ENCODE measurements at places on chromosomes 1 and 21.

- DNase-seq, result no peak
Observed at GRCh38 chr1:205522692-205523091, 18.2 kb downstream of the CDK18 start.

DNA sequence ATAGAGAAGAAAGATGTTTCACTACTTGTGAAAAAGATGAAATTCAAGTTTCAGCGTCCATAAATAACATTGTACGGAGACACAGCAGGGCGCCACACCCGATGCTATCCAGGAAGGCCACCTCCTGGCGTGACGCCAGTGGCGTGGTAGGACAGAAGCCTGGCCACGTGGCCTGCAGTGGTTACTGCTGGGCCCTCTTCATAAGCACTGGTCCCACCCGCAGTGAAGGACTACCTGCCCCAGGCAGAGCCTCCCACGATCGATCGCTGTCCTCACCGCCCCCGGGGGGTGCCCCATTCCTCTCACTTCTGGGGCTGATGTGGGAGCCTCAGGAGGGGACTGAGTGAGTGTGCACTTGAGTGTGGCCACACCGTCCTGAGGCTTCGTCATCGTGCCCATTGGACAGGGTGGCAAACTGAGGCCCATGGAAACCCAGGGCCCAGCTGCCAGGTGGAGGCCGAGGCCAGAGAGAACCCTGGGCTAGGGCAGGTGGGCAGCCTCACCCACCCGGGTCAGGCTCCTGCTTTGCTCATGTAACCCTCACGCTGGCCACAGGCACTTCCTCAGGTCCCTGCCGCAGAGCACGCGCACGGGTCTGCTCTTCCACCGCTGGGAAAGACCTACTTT lies 11.7 kb upstream of the HES5 start:
- no peak for DNase-seq

DNA sequence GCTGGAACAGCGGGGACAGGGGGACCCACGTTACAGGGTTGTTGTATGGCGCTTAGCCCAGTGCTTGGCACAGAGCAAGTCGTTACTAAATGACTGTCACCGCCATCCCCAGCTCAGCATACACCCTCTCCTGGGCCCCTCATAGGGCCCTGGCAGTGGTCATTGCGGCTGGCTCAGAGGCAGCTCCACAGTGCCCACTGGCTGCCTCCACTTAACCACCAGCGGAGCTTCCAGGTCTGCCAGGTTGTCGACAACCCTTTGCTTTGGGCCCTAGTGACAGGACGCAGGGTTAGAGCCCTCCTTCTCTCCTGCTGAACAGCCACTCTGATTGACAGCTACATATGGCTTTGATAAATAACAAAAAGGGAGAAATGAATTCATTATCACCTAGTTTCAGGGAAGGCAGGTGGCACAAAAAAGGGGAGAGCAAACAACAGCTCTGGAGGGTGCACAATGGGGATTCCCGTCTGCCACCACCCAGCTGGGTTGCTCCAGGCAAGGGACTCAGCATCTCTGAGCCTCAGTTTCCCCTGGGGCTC lies 4.8 kb downstream of the EFHD2 start:
- DNase-seq, result no peak

GRCh38 chr21:41774467-41775148 lies 7.8 kb upstream of the RIPK4 start:
- DNase-seq, result no peak
